Fibroblast of skin of abdomen (primary cell): ENCODE measurements at places on chromosomes 16 and 17.

DNA sequence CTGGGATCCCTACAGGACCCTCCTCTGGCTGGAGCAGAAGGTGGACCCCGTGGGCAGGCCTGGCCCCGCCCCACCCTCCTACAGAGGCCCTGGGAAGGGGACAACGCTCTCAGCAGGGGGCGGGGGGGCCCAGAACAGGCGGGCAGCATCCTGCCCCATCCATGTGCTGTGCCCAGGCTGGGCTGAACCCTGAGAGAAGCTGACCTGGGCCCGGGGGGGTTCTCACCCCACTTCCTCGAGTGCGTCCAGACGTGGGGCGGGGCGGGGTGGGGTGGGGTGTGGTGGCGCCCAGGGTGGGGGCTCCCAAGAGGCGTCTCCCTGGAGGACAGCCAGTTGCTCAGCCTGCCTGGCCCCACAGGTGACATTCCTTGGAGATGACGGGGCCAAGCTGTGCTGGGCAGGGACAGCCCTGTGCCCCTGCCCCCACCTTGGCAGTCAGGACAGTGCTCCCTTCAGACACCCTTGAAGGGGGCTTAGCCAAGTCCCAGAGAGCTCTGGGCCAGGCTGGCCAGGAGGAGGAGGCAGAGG lies 390 bp upstream of the UNC13D start:
- no peak for DNase-seq

DNA sequence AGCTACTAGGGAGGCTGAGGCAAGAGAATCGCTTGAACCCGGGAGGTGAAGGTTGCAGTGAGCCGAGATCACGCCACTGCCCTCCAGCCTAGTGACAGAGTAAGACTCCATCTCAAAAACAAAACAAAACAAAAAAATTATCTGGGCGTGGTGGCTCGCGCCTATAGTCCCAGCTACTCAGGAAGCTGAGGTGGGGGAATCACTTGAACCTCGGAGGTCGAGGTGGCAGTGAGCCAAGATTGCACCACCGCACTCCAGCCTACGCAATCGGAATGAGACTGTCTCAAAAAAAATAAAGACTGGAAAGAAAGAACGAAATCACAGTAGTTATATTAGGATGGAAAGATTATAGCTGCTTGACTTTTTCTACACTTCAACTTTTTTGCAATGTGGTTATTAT lies 18.9 kb downstream of the COG1 start:
- DNase-seq = no peak

- no peak for DNase-seq
Measured at GRCh38 chr16:31461201-31461920, 2.1 kb downstream of the ARMC5 start.

DNA sequence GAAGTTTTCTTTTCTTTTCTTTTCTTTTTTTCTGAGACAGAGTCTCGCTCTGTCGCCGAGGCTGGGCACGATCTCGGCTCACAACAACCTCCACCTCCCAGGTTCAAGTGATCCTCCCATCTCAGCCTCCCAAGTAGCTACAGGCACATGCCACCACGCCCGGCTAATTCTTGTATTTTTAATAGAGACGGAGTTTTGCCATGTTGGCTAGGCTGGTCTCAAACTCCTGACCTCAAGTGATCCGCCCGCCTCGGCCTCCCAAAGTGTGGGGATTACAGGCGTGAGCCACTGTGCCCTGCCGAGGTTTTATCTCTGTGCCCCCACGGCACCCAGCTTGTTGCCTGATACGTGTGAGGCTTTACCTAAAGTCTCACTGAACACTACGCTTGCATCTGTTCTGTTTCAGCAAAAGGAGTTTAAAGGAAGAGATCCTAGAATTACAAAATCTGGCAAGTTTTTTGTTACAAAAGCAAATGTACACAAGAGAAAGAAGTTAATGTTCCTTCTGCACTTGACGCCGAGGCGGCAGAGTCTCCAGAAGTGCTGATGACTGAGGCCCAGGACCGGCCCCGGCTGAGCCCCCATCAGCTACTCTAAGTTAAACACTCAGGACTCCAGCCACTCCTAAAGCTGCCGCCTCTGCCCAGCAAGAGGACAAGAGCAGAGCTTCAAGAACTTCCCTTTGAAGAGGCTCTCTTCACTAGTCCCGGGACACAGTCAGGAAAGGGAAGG lies 9.2 kb downstream of the ABCA3 start:
- no peak for DNase-seq
